ENCODE measurements at places on chromosomes 7 and 10.

GRCh38 chr7:20828947-20829346 is 42.3 kb upstream of the SP8 start:
- no peak for DNase-seq

GRCh38 chr10:126893841-126894240 is 11.4 kb upstream of the DOCK1 start:
- no peak for DNase-seq

- no peak for DNase-seq
These were observed 142.2 kb downstream of the EMX2 start for GRCh38 chr10:117684672-117685211.

GRCh38 chr7:149728491-149729375 is 44.7 kb downstream of the ZNF467 start:
- DNase-seq: no peak

DNA sequence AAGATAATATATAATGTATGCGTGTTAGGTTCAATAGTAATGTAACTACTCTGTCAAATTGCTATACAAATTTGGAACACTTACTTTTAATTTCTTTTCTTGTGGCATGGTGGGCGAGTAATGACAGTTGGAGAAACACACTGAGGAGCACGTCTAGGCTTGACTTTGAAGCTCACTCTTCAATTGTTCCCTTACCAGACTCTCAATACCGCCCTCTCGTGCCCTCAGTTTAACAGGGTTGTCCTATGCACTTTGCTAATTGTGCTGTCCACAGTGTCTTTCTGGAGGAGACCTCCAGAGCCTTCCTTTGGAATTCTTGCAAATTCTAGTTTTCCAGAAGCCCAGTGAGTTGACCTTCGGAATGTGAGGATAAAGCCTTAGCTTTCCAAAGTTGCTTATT is 107.2 kb upstream of the RELN start:
- no peak for DNase-seq

DNA sequence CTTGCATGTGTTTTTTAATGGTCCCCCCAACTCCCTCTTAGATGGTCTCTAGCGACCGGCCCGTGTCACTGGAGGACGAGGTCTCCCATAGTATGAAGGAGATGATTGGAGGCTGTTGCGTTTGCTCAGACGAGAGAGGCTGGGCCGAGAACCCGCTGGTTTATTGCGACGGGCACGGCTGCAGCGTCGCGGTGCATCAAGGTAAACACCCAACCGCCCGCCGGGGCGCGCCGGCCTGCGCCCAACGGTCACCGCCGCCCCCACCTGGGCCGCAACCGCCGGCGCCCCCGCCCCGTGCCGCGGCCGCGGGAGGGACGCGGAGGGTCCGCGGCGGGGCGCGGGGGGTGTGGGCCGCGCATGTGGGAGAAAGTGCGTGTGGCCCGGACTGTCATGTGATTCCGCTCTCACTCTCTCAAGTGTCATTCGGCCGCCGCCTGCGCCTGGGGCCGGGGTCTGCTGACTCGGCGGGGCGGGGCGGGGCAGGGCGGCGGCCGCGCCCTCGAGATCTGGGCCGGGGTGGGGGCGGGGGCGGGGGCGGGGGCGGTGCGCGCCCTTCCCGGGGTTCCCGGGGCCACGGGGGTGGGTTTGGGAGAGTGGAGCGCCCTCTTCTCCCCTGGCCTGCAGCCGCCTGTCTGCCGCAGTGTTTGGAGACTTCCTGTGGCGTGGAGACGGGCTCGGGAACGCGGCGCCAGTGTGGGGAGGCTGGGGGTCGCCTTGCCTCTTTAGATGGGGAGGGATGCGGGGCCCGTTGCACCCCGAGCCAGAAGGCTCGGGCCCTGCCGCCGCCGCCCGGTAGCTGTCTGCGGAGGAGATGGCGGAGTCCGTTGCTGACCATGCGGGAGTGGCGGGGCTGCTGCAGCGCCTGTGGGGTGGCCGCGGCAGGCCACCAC is 817 bp downstream of the MLLT10 start:
- DNase-seq: peak; percentile 47

- DNase-seq: no peak
These were observed 76.2 kb upstream of the KIF5B start for GRCh38 chr10:32132357-32132946.

GRCh38 chr7:90631502-90631901 is 35.4 kb downstream of the CDK14 start:
- no peak for DNase-seq

DNA sequence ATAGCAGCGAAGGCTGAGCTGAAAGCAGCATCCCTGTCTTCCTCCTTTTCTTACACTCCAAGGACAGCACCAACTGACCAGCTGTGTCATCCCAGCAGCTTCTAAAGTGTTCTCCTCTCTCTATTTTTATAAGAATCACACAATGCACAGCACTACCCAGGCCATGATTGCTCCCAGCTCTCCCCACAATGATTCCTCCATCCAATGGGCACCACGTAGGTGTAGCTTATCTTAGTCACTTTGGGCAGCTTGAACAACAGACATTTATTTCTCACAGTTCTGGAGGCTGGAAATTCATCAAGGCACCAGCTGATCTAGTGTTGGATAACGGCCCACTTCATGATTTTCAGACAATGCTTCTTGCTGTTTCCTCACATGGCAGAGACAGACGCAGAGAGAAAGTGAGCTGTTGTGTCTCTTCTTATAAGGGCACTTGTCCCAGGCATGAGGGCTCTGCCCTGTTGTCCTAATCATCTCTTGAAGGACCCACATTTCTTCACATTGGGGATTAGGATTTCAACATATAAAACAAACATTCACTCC is 92.0 kb upstream of the CDC14C start:
- DNase-seq: no peak

GRCh38 chr10:20963056-20963455 is 65.9 kb upstream of the NEBL start:
- no peak for DNase-seq

DNA sequence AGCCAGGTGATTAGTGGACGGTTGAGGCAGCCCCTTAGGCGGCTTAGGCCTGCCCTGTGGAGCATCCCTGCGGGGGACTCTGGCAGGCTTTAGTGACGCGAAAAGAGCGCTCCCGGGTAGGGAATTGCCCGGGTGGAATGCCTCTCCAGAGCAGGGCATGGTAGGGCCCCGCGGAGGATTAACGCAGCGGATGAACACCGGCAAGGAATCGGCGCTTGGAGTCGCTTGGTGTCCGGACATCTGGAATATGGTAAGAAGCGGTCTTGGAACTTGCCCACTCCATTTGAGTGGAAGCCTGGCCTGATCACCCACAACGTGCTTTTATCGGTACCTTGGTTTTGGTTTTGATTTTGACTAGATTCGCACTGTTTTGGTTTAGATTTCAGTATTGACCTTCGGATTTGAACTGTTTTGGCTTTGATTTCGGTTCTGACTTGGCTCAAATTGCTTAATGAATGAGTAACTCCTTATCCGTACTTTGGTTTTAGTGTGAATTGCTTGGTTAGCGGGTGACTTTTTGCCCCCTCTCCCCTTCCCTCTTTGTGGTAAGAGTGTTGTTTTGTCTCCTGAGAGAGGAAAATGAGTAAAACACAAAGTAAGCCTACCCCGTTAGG is 24.2 kb upstream of the CHST3 start:
- no peak for DNase-seq

- peak; percentile 24 for DNase-seq
These were observed 49.7 kb upstream of the DDC start for GRCh38 chr7:50614721-50615518.

GRCh38 chr7:97017192-97018125 is 7.2 kb downstream of the DLX5 start:
- no peak for DNase-seq

GRCh38 chr10:18684953-18685352 is 25.7 kb downstream of the ARL5B start:
- DNase-seq: no peak

GRCh38 chr7:68697796-68698280 is 900.4 kb upstream of the AUTS2 start:
- DNase-seq: no peak

GRCh38 chr7:121103579-121103978 is 115.1 kb downstream of the CPED1 start:
- no peak for DNase-seq

DNA sequence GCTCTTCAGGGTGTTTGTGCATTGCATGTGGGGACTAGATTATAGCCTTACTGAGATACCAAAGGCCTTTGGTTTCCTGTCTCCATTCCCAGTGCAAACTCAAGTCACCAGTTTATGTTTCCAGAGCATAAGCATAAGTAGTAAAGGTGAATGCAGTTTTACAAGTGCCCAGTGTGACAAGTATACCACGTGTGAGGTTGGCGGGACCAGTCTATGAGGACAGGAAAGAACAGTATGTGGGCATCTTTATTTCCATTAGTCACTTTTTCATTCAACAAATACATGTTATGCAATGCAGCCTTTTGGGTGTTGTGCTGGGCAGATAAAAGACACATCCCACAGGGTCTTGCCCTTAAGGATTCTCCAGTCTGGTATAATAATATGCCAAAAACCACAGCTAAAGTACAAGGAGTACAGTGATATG is 146.5 kb downstream of the ARID5B start:
- DNase-seq: peak; percentile 50

DNA sequence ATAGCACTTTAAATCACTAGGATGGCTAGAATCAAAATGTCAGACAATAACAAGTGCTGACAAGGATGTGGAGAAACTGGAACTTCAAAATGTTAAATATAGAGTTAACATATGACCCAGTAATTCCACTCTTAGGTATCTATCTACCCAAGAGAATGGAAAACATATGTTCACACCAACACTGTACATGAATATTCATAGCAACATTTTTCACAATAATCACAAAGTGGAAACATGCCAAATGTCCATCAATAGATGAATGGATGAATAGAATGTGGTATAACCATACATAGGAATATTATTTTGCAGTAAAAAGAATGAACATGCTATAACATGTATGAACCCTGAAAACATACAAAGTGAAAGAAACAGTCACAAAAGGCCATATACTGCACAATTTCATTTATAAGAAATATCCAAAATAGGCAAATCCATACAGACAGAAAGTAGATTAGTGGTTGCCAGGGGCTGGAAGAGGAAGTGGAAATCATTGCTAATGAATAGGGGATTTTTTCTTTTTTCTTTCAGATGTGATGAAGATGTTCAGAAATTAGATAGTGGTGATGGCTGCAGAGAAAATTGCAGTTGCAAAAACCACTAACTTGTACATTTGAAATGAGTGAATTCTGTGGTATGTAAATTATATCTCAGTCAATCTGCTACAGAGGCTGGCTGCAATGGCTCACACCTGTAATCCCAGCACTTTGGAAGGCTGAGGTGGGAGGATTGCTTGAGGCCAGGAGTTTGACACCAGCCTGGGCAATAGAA is 93.0 kb downstream of the CPVL start:
- DNase-seq: no peak

DNA sequence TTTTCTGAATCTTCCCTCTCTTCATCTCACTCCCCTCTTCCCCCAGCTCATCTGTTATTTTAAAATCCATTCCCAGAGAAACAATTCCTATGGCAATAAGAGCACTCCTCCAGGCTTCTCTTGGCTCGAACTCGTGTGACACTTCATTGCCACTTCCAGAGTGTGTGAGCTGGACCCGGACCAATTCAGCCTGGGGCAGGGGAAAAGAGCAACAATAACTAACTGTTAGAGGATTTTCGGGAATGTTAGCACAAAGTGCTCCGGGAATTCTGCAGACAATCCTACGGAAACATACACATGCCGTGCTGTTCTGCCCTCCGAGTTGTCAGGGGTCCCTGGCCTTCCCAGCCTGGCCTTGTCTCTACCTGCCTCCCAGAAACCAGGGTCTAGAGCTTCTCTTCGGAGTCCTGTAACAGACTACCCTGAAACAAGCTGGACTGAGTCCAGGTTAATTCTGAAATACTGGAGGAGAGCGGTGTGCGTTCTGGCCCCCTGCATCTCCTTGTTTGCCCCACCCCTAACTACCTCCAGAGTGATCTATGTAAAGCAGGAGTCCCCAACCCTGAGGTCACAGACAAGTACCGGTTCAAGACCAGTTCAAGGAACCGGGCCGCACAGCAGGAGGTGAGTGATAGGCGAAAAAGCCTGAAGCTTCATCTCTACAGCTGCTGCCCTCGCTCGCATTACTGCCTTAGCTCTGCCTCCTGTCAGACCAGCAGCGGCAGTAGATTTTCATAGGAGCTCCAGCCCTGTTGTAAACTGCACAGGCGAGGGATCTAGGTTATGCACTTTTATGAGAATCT is 11.3 kb downstream of the COL26A1 start:
- DNase-seq: no peak

GRCh38 chr10:70776455-70777005 is 8.6 kb downstream of the TBATA start:
- no peak for DNase-seq

DNA sequence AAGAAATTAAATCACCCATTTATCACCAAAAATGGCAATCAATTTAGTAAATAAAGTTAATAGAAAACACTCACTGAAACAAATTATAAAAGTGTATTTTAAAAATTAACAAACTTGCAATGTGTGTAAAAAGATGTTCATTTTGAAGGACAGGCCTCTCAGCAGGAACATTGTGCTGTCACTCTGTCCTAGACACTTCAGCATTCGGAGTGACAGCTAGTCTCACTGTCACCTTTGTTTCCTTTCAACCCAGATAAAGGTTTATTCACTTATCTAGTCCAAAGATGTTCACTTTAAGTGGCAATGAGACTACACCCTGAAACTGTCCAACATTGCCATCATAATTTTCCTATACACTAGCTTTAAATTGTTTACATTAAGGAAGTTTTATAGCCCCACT is 91.9 kb upstream of the PLXDC2 start:
- no peak for DNase-seq

DNA sequence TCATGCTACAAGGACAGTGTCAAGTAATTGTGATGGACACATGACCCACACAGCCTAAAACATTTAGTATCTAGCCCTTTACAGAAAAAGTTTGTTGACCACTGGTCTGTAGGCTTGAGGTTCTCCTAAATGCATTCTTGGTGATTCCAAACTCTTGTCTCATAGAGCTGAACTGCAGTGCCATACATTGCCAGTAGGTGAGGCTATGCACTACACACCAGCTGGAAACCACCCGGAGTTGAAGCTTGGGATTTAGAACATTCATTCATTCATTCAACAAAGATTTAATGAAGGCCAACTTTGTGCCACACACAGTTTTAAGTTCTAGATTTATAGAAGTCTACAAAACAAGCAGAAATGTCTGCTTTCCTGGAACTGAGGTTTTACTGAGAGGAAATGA is 77.3 kb upstream of the TCF7L2 start:
- DNase-seq: no peak

DNA sequence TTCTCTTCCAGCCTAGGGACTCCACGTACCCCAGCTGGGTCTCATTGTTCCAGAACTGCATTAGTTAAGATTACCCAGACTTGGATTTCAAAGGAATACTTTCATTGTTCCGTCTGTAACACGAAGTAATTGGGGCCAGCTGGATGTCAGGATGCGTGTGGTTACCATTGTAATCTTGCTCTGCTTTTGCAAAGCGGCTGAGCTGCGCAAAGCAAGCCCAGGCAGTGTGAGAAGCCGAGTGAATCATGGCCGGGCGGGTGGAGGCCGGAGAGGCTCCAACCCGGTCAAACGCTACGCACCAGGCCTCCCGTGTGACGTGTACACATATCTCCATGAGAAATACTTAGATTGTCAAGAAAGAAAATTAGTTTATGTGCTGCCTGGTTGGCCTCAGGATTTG is 21.0 kb downstream of the LRRC17 start:
- no peak for DNase-seq

- DNase-seq: peak; percentile 37
These were observed at the start of gene TBXAS1 for GRCh38 chr7:139829025-139829774. Gene TBXAS1 (plus strand): TSS chr7:139829264. CDS start chr7:139829391, 127 bp downstream.
